ENCODE measurements at places on chromosomes 16 and 17.
A peak's percentile ranks its signal among the peaks of the same experiment; 100 is the strongest.

DNA sequence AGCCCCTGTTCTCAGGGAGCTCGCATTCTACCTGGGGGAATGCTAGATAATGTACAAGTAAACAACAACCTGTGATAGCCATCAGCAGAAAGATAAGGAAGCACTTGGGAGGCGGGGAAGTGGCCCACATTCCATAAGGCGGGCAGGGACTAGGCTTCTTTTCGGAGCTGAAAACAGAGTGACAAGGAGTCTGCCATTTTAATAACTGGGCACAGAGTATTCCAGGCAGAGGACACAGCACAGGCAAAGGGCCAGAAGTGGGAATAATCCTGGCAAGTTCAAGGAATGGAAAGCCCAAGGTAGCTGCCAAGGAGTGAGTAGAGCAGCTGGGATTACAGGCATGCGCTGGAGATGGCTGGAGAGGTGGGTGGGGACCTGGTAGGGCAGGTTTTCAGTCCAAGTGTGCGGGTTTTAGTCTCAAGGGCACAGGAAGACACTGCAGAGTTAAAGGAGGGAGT lies 24.3 kb downstream of the USP43 start:
- no peak for DNase-seq

DNA sequence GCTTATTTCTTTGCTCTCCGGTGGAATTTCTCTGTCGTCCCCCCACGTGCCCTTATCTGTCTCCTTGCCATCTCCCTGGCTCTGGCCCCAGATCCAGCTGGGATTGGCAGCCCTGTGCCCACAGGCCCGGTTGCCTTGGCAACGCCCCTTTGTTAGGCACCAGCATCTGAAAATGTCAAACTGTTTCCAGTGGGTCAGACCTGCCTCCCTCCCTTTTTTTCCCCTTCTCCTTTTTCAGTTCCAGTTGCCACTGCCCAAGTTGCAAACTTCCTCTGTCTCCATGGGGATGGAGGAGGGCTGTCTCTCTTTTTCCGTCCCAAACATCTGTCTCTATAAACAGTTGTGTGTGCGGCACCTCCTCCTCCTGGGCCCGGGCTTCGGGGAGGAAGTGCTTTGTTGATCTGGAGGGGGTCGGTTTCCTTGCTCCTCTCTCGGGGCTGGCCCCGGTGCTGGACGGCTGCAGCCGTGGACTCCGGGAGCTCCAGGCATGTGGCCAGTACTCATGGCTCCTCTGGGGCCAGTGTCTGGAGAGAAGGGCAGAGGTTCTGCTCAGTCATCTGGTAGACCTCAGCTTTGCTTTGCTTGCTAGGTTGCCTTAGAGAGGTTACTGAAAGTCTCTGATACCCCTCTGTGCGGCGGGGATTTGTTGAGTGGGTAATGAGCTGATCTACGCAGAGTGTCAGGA lies 35.3 kb downstream of the SOCS3 start:
- no peak for DNase-seq

DNA sequence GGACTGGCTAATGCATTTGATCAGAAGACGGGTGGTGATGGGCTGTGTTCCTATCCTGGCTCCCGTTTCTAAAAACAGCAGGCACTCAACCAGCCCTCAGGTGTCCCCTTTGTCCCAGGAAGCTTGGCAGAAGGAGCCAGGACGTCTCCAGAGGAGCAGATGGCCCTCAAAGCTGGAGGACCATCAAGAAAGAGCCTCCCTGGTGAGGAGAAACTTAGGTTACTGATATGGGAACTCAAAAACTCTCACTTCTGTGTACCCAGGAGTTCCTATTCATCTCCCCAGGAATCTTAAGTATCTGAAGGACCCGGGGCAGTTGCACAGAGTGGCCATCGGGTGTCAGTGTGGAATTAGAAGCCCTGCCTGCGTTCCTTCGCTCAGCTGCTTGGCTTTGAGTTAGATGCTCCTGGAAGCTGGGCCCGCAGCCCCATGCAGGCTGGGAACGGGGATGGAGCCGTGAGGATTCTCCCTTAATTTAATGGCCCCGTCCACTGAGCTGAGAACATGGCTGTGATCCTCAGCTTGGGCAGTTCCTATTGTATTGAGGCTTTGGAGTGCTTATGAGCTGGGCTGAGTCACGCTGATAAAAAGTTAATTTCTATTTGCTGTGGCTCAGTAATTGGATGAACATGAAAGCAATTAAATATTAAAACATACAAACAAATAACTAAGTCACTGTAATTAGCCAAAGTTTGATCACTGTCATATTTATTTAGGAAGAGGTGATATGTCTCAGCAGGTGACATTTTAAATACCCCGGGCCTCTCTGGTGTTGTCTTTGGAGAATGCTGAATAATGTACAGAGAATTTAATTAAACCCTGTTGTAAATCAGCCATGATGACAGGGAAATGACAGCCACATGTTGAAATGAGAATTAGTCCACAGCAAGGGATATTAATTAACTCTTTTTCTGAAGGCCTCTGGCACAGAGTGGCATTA lies 402.1 kb downstream of the SEC14L1 start:
- peak; percentile 30 for DNase-seq

GRCh38 chr17:57292091-57292490 lies 35.8 kb downstream of the MSI2 start:
- no peak for DNase-seq

DNA sequence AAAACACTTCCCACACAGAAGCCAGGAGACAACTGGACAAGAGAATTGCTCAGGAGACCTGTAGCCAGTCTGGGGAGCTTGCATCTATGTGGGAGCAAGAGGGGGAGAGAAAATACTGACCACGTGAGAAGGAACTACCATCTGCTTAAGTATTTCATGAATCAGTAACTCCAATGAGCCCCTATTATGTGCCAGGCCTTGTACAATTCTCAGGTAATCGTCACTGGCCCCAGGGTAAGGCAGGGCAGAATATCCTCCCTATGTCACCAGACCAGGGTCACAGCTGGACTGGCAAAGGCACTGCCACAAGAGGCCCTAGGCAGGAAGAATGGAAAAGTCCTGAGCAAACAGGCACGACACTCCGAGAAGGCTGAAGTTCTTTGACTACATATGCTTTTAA lies 25.9 kb downstream of the USP7 start:
- no peak for DNase-seq

- no peak for DNase-seq
These were observed 5.3 kb upstream of the MAPK7 start for GRCh38 chr17:19372866-19373504.

DNA sequence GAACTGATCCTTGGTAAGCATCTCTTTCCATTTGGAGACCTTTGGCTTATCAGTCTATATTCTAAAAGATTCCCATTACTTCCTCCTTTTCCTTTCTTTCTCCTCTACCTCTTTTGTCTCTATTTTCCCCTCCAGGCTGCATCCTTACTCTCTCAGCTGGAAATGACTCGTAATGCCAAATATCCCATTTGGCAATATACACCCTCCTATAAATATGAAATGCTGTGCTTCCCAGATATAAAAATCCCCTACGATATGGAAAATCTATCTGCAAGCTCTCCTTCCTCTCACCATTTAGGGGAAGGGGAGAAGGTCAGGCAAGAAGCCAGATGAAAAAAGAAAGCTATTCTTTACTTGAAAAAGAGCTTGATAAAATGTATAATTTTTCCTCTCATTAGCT lies 39.9 kb downstream of the XPO6 start:
- DNase-seq, result no peak

DNA sequence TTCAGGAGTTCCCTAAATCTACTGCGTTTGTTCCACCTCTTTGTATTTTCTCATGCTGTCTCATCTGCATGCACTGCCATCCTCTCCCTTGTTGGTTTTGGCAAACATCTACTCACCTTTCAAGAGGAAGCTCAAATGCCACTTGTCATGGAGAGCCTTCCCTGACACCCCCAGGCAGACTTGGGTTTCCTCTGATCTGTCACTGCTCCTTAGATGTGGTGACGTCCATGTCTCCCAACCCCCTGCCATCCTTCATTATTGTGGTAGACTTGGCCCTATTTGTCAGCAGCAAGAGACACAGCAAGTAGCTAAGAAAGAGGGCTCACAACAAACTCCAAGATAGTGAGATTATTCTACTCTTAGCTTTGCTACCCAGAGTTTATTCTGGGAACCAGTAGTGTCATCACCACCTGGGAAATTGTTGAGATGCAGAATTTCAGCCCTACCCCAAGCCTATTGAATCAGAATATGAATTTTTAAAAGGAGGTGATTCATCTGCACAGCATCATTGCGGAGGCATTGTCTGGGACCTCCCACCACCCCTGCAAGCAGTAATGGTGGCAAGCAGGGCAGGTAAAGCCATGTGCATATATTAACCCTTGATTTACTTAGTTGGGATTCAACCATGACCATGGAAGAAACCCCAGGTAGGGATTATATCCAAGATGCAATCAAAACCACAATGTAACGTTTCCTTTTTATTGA lies 248.9 kb downstream of the SHISA9 start:
- DNase-seq, result no peak

DNA sequence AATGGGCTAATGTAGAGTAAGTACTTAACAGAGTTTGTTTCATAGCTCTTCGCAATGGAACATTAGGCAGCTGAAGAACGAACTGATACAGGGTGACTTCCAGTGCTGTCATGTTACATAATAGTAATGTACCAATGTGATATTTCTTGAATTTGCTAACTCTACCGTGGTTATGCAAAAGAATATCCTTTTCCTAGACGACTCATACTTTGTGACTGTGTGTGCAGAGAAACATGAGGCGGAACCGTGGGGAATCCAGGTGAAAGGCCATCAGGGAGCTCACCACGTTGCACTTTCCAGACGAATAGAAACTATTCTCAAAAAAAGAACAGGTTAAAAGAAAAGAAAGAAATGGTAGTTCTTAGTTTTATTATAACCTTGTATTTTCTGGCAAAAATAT lies 13.2 kb downstream of the NOB1 start:
- DNase-seq, result no peak

DNA sequence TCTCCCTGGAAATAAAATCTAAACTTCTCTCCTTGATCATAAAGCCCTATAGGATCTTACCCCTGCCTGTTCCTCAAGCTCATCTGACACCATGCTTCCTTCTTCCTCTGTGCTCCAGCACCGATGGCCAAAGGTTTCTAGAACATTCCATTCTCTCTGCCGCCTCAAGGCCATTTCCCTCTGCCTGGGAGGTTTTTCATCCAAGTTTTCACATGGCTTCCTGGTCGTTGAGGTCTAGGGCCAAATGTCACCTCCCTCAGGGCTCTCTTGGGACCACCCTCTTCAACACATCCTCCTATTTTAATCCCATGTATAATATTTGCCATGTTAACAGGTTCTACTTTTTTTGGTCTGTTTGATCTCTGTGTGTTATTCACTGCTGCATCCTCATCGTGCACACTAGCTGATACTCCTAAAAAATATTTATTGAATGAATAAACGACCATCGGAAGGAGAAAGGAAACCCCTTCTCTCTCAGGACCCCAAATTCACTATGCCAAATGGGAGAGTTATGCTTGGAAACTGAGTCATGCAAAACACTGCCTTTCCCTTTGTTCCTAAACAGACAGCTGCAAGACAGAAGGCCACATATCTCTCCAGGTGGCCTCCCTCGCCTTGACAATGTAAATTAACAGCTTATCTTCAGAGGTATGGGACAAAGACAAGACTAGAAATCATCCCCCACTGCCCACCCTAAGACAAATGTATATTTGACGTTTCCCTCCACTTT lies 78.5 kb downstream of the XYLT1 start:
- DNase-seq, result no peak

GRCh38 chr17:54353789-54354525 lies 531.2 kb downstream of the KIF2B start:
- no peak for DNase-seq

DNA sequence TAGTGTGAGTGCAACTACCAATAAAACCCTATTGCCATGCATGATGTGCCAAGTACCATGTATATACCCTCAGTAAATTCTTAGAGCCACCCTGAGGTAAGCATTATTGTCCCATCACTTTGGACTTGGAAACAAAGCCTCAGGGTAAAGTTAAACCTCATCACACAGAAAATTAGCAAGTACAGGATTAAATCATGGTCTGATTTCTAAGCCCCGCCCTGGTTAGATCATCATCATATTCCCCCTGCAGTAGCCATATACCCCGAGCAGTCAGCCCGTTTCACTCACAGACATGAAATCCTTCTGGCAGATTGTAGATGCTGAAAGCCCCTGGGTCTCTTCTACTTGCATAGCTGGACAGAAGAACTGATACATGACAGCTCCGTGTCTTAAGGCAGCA lies 4.8 kb downstream of the ZP2 start:
- no peak for DNase-seq

DNA sequence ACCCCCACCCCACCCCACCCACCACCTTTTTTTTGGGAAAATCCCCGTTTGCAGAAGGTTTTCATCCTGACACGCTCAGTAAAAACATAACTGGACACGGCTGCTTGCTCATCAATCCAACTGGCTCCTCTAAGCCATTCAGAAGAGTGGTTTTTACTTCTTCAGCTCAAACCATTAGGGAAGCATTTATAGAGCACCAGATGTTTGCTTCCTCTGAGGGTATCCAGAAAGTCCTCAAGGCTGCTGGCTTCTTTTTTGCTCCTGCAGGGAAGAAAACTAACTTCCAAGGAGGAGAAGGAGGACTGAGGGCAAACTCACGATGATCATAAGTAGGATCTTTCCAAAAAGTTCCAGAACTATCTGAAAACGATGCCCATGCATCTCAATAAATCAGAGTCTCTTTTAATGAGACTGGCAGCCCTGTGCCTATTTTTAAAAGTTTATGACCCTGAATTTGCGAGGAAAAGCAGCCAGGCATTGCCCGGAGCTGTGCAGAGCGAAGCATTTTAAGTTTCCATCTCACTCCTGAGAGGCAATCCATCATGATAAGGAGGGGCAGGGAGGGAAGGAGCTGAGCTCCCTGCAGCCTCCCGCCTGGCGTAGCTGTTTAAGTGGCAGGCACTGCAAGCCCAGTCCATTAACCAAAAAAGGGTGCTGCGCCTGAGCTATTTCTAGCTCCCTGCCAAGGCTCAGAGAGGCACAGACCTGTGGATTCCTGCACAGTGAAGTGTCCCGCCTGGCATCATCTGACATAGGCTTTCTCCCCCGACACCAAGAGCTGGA lies 146.3 kb upstream of the FOXF1 start:
- no peak for DNase-seq

DNA sequence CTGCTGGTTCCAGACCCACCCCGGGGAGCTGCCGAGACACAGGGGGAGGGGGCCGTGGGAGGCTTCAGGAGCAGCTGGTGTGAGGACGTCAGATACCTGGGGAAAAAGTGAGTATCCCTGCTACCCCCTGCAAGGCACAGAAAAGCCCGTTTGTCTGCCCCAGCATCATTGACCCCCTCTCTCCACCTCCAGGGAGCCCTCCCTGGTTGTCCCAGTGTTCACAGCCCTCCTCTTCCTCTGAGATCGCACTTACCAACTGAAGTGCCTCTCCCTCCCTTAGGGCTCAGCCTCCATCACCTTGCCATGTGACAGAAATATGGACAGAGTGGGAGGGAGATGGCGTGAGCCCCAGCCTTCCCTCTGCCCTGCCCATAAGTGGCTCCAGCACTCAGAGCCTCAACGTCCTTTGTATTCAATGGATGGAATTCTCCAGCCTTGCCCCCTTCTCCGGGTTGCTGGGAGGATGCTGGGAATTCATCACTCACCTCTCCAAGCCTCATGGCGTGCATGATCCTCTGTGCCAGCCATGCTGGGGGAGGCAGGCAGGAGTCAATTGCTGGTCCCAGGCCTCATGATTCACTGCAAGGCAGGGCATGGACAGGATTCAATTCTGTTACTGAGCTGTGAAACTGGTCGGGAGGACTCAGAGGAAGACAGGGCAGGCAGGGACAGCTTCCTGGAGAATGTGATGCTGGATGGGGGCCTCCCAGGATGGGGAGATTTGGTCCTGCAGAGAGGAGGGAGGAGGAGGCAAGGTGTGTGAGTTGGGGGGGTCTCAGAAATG lies 14.6 kb downstream of the SPNS3 start:
- no peak for DNase-seq

Measured in retinal pigment epithelial cell (primary cell).